WTC11 (cell line): ENCODE measurements at places on chromosomes 3 and 15.

DNA sequence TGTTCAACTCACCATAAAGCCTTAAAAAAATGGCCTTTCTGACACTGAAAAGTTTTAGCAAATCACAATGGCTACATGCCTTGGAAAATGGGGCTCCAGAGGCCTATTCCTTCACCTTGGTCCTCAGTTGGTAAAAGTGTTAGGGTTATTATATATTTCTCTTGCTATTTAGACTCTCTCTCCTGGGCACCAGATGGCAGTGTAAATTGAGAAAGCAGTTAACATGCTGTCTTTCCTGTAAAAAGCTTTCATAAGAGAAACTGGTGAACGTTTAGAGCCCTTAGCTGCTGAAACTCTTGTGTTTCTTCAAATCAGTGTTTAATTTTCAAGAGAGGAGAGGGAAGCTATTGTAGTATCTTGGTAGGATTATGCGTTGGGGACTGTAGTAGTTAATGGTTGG is 89.9 kb downstream of the LRTM1 start:
- H3K36me3 ChIP-seq, result 0 out of 2 replicates have a peak, but pooled peaks cover 6% of the 10 kb centered on the region
- peaks cover under 1% of the 10 kb centered on the region; the same call in 1 of the 2 replicates for H3K4me1 ChIP-seq
- no peaks in the 10 kb centered on the region for H3K27me3 ChIP-seq

- no peaks in the 10 kb centered on the region; the same call in 1 of the 2 replicates for H3K36me3 ChIP-seq
- peaks cover 66% of the 10 kb centered on the region for H3K4me1 ChIP-seq
- peak; percentile 25 for DNase-seq
- H3K4me3 ChIP-seq, result no peak overlapping the region
Measured at GRCh38 chr15:93469994-93470393, 381.0 kb upstream of the RGMA start.

DNA sequence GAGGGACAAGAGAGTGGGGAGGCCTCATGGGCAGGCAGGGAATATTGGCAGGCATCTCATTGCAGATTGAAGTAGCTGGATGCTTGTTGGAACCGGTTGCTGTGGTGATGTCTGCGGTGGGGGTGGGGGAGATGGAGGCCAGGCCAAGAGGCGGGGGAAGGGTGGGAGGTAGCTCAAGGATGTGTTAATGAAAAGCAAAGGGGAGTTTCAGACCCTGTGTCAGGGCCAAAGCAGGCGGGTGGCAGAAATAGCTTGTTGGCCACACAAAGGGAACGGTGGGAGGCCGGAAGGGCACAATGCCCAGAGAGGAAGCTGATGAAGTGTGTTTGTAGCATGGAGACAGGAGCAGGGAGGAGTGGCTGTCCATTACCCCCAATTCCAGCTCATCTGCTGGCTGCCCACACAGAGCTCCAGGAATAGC is 28.0 kb downstream of the CCDC33 start:
- H3K27ac ChIP-seq, result no peak overlapping the region
- peaks cover 8% of the 10 kb centered on the region; the same call in 1 of the 2 replicates for H3K27me3 ChIP-seq
- H3K4me1 ChIP-seq, result peaks cover 22% of the 10 kb centered on the region
- DNase-seq, result peak; percentile 37
- no peak overlapping the region for H3K4me3 ChIP-seq

- H3K4me1 ChIP-seq, result peaks cover 25% of the 10 kb centered on the region
- DNase-seq, result no peak
- H3K36me3 ChIP-seq, result peaks cover 23% of the 10 kb centered on the region
- no peak overlapping the region for H3K4me3 ChIP-seq
- H3K27ac ChIP-seq, result no peak overlapping the region; the same call in 1 of the 2 replicates
Measured at GRCh38 chr3:164222197-164222596, 856.1 kb downstream of the SI start.

- H3K4me3 ChIP-seq, result no peak overlapping the region
- no peaks in the 10 kb centered on the region for H3K27me3 ChIP-seq
- peaks cover 16% of the 10 kb centered on the region for H3K4me1 ChIP-seq
Measured at GRCh38 chr3:155727836-155728235, 17.0 kb downstream of the PLCH1 start.

GRCh38 chr3:53711387-53711786 is 134.8 kb downstream of the CHDH start:
- no peaks in the 10 kb centered on the region for H3K36me3 ChIP-seq
- no peaks in the 10 kb centered on the region; the same call in 1 of the 2 replicates for H3K27me3 ChIP-seq
- no peak overlapping the region for H3K27ac ChIP-seq
- H3K4me1 ChIP-seq, result peaks cover 6% of the 10 kb centered on the region

DNA sequence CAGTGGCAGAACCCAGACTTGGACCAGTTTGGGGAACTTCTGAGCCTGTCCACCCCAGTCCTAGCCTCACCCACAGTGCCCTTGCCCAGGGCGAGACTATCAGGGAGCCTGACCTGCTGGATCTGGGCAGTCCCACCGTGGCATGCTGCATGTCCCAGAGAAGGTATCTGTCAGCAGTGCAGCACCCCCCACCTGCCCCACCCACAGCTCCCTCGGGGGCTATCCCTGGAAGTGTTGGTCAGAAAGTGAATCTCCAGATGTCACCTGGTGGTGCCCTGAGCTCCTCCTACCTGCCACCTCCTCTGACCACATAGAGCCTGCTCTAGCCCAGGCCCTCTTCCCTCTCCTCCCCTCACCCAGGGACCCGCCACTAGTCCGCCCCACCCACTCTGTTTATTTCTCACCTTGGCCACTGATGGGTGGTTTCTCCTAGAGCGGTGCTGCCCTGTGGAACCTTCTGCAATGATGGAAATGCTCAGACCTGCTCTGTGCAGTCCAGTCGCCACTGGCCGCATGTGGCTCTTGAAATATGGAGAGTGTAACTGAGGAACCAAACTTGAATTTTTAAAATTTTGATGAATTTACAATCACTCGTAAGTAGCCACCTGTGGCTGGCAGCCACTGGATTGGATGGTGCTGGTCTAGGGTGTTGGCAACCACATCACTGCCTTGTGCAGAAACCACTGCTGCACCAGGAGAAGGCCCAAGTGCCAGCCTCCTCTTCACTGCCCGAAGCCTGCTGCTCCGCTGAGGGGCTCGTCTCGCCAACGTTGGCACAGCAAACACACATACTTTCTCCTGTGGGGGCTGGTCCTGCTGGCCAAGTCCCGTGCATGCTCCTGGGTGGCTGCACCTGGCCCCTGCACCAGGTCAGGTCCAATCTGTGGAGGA is 13.1 kb downstream of the HDAC11 start:
- H3K4me1 ChIP-seq, result peaks cover 6% of the 10 kb centered on the region; the same call in 1 of the 2 replicates
- no peaks in the 10 kb centered on the region for H3K36me3 ChIP-seq
- no peak for DNase-seq

- no peaks in the 10 kb centered on the region for H3K36me3 ChIP-seq
- H3K27me3 ChIP-seq, result no peaks in the 10 kb centered on the region
- 0 out of 2 replicates have a peak, but pooled peaks cover 3% of the 10 kb centered on the region for H3K4me1 ChIP-seq
- no peak overlapping the region for H3K4me3 ChIP-seq
Measured at GRCh38 chr3:177931346-177931745, 604.9 kb upstream of the KCNMB2 start.

- H3K36me3 ChIP-seq, result peaks cover 10% of the 10 kb centered on the region
- no peaks in the 10 kb centered on the region for H3K27me3 ChIP-seq
- H3K4me1 ChIP-seq, result no peaks in the 10 kb centered on the region
- no peak for DNase-seq
- no peak overlapping the region for H3K27ac ChIP-seq
- no peak overlapping the region for H3K4me3 ChIP-seq
Measured at GRCh38 chr3:27326202-27326601, 43.0 kb downstream of the NEK10 start.

DNA sequence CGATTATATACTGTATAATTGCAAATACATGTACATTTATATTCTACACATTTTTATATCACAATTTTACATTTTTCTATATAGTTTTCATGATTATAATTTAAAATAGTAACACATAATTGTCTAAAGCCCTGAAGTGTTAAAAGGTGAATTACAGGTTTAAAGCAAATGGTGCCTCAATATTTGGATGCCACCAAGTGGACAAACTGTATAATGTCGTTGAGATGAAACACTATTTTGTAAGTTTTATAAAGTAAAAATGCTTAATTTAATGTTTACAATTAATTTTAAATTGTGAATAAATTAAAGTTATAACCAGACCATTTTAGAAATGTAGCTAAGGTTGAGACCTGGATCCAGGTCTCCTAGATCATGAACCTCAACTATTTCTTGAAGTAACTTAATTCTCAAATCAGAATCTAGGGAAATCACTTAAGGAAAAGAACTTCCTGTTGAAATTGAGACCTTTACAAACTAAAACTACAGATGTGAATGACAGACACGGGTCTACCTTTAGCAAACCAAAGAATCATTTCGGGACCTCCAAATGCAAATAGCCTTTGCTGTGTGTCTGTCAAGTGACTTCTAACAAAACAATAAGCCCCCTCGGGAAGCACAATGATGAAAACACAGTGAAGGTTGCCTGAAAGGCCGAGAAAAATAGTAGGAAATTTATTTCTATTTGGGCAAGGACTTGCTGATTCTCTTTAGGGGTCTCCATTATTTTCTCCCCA is 37.8 kb downstream of the EHHADH start:
- no peak for DNase-seq
- H3K4me3 ChIP-seq, result peak overlapping the region; percentile 44
- H3K27ac ChIP-seq, result peak overlapping the region; percentile 81
- no peaks in the 10 kb centered on the region for H3K27me3 ChIP-seq
- H3K36me3 ChIP-seq, result no peaks in the 10 kb centered on the region

DNA sequence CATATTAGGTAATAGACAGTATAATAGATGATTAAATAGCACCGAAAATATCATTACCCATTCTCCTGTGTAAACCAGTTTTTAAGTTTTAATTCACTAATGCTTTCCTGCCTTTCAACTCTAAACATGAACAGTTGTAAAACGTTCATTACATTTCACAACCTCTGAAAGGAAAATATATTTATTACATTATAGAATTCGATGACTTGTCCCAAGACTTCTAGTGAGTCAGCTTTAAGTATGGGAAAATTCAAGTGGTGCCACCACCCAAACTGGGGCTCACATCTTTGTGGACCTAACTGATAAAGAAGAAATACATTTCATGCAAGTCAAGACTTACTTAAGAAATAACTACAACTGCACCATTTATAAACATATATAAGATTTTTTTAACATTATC is 2.0 kb downstream of the TRIM59 start:
- no peak overlapping the region for H3K27ac ChIP-seq
- H3K4me3 ChIP-seq, result peak overlapping the region; percentile 91
- DNase-seq, result no peak
- no peaks in the 10 kb centered on the region for H3K27me3 ChIP-seq
- H3K4me1 ChIP-seq, result peaks cover 32% of the 10 kb centered on the region

GRCh38 chr3:171277456-171278298 is 182.5 kb downstream of the TNIK start:
- no peaks in the 10 kb centered on the region; the same call in 1 of the 2 replicates for H3K27me3 ChIP-seq
- DNase-seq, result peak; percentile 18
- peaks cover 39% of the 10 kb centered on the region for H3K4me1 ChIP-seq
- peaks cover 3% of the 10 kb centered on the region; the same call in 1 of the 2 replicates for H3K36me3 ChIP-seq

DNA sequence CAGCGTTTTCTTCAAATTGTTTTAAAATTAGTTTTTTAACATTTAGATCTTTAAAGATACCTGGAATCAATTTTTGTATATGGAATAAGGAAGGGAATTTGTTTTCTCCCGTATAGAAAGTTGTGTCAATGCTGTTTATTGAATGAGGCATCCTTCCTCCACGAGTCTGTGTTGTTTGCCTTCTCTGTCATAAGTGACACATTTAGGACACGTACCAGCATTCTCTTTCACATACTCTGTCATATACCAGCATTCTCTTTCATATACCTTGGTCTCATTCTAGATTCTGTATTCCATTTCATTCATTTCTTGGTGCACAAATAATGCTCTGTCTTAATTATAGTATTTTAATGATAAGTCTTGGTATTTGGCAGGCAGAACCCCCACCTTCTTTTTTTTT is 10.3 kb downstream of the ATP11B start:
- H3K4me1 ChIP-seq, result peaks cover 13% of the 10 kb centered on the region
- no peaks in the 10 kb centered on the region for H3K27me3 ChIP-seq
- H3K36me3 ChIP-seq, result no peaks in the 10 kb centered on the region
- H3K4me3 ChIP-seq, result no peak overlapping the region

DNA sequence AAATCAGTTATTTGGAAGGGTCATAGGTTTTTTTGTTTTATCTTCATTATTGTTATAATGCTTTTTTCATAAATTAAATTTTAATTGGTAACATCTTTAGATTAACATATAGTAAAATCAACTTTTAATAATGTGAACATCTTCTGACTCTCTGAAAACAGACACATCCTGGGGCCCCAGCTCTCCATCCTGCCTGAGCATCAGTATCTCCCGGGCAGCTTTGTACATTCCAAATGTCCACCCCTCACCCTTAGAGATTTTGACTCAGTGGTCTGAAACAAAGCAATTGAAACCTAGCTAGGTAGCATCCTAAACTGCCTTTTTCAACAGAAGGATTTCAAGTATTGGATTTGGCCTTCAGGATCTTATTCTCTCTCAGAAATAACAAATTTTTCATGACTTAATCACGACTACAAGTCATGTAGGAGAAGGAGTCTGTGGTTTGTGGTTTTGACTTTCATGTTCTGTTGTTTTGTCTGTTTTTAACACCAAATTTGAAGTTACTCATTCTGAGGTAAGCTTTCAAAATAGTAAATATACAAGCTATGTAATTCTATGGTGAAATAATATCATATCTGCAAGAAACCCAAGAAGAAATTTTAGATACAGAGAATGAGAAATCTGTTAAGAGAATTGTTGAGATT is 147.3 kb upstream of the UBE2E2 start:
- peaks cover 4% of the 10 kb centered on the region for H3K27me3 ChIP-seq
- no peak overlapping the region for H3K4me3 ChIP-seq
- no peak overlapping the region for H3K27ac ChIP-seq
- no peak for DNase-seq

- H3K27ac ChIP-seq, result no peak overlapping the region
- H3K4me1 ChIP-seq, result peaks cover 27% of the 10 kb centered on the region
- DNase-seq, result peak; percentile 48
- H3K4me3 ChIP-seq, result peak overlapping the region; percentile 80
- H3K36me3 ChIP-seq, result no peaks in the 10 kb centered on the region
Measured at GRCh38 chr15:92392462-92392861, 1.2 kb upstream of the ST8SIA2 start.

DNA sequence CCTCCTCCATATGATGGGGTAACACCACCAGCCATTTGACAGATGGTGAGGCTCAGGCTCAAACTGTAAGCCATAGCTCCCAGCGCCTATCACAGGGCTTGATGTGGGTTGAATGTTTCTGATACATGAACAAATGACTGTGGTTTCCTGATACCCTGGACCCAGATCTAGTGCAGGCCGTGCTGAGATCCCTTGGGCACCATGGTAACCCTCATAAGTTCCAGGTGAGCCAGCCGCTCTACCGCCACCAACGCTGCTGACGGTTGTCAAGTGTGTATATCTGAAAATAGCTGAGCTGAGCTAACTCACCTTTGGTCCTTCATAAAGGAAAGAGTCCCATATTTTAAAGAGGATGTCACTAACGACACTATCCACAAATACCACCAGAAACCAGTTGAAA is 74.5 kb downstream of the TBC1D2B start:
- H3K4me1 ChIP-seq, result peaks cover 16% of the 10 kb centered on the region
- no peak for DNase-seq
- H3K27me3 ChIP-seq, result no peaks in the 10 kb centered on the region
- H3K4me3 ChIP-seq, result no peak overlapping the region
